ENCODE measurements at places on chromosomes 4 and X.

- DNase-seq, result no peak
These were observed 87.5 kb downstream of the NSUN7 start for GRCh38 chr4:40837094-40837870.

- no peak for DNase-seq
These were observed 26.2 kb downstream of the ZNF827 start for GRCh38 chr4:145912376-145912775.

GRCh38 chrX:154490021-154490413 lies 412 bp downstream of the SLC10A3 start:
- no peak for DNase-seq

DNA sequence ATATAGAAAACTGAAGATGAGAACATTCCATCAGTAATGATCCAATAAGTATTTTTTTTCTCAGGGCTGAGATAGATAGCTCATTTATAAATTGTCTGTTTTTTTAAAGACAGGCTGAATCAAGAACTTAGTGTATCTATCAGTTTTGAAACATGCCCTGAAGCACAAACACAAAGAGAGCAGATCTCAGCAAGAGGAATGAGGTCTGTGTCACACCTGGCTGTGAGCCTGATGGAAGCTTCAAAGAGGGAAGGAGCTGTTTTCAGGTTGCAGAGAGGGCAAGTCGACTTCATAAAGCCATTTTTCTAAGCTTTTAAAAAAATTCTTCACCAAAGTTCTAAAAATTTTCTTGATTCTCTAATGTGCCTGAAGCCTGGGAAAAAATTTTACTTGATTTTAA lies 434.9 kb downstream of the PDGFC start:
- DNase-seq, result peak; percentile 1

DNA sequence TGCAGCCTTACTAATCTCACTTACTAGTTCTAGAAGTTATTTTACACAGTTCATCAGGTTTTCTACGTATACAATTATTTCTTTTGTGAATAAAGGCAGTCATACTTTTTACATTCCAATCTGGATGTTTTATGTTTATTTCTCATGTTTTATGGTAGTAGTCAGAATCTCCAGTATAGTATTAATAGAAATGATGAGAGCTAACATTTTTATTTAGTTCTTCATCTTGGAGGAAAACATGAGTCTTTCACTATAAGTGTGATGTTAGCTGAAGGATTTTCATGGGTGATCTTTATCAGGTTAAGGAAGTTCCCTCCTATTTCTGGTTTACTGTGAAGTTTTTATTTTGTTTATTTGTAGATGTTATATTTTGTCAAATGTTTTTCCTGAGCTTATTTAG lies 256.1 kb upstream of the GIMD1 start:
- no peak for DNase-seq

DNA sequence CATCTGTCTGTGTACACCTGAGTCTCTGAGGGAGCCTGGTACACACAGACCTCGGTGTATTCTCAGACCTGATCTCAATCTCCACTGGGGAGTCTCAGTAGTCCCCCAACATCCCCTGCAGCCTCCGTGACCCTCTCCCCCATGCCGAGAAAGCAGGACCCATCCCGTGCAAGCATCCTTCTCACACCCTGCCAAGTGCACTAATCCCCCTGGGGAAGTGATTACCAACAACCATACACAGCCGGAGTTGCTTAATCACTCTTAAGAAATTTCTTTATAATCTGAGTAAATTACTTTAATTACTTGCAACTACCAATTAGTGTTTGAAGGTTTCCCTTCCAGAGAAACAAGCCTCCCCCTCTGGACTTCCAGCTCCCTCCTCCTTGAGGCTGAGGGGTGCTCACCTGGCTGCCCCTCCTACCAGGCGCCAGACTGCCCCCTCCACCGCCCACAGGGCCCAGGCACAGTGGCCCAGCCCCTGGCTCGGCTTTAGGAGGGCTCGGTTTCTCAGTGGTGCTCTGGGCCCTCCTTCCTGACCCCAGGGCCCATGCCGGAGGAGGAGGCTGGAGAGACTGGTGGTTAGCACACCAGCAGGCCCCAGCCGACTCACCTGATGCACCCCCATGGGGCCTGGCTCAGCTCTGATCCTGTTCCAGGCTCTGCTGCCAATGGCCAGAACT lies 43.8 kb downstream of the PJA1 start:
- no peak for DNase-seq

GRCh38 chr4:3217266-3217665 lies 31.7 kb upstream of the MSANTD1 start:
- DNase-seq, result no peak

GRCh38 chrX:22186165-22186564 lies 86.5 kb upstream of the CBLL2 start:
- DNase-seq, result peak; percentile 49

GRCh38 chr4:76965866-76966579 lies 16.5 kb downstream of the SEPTIN11 start:
- no peak for DNase-seq

- DNase-seq, result no peak
These were observed 315.9 kb downstream of the MAPK10 start for GRCh38 chr4:86043755-86044592.

DNA sequence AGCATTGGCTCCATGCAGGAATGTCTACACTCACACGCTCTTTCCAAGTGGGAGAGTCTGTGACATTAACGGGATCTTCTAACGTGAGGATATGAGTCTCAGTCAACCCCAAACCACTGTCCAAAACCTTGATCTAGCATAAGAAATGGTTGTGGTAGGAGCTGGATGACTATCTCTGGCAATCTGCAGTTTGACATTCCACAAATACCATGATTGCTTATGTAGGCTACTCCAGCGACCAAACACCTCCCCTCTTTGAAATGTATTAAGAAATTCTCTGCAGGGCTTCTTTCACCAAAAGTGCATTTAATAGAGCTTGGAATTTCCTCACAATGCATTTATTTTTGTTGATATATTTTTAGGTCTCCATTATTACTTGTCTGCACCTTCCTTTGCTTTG lies 14.1 kb upstream of the STX18 start:
- DNase-seq, result no peak

DNA sequence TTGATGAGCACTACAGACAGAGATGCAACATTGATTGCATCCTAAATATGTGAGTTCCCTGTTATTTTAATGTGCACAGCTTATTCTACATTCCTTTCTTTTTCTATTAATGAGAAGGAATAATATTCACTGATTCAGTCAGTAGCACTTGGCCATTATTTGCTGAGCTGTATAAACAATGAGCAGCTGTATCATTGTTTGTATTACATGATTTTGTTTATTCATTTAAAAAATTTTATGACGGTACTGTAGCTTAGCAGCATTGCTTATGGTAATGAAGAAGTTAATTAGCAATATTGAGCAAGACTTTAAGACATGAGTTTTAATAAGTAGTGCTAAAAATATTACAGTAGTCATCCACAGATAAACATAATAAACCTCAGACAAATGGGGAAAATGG lies 582.0 kb downstream of the ADGRL3 start:
- DNase-seq, result peak; percentile 67

DNA sequence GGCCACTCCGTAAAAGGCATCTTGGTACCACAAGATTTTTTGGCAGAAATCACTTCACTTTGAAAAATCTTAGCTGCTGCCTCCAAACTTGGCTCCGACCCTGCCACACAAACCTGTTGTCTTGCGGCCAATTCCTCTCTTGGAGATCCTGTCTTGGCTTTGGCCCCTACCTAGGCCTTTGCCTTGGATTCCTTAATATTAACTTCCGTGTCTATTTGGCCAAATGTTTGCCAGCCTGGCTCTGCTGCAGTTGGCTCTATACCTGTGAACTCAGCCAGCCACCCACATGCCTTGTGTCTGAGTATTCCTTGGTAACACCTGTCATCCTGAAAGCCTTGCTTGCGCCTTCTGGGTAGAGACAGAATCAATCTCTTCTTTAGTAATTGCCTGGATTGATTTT lies 12.5 kb downstream of the GRXCR1 start:
- no peak for DNase-seq

GRCh38 chrX:109710181-109710580 lies 22.9 kb downstream of the ACSL4 start:
- DNase-seq, result no peak

GRCh38 chr4:88697141-88697540 lies 488 bp downstream of the NAP1L5 start:
- peak; percentile 6 for DNase-seq

GRCh38 chr4:24624381-24624780 lies 40.0 kb upstream of the DHX15 start:
- DNase-seq, result no peak

DNA sequence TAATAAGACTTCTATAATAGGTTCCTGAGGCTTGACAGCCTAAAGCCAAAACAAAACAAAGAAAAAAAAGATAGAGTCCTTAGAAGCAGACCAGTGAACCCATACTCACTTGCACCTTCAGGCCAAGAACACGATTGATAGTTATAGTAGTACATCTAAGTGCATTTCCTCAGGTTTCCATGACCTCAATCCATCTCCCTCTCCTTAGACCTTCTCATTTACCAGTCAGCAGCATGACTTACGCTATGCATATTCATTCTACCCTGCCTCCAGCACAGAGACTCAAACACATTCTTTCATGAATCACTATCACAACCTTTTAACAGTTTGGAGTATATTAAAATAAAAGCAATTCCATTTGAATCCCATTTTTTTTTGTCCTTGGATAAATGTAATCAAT lies 855.6 kb downstream of the CCSER1 start:
- no peak for DNase-seq

DNA sequence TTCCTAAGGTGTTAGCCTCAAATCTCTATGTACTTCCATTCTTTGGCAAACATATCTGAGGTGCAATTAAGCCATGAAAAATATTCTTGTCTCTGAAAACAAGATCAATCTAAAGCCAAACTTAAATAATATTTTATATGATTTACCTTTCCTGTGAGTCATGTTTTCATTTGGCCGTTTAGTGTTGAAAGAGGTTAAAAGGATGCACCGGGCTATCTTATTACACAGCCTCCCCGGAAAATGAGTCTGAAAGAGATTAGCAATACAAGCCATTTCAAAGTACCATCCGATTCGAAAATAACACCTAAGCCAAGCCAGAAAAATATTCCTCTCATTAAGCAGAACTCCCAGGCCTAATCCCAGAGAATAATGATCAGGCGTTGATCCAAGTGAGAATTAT lies 161.5 kb upstream of the EPHA5 start:
- DNase-seq, result no peak

DNA sequence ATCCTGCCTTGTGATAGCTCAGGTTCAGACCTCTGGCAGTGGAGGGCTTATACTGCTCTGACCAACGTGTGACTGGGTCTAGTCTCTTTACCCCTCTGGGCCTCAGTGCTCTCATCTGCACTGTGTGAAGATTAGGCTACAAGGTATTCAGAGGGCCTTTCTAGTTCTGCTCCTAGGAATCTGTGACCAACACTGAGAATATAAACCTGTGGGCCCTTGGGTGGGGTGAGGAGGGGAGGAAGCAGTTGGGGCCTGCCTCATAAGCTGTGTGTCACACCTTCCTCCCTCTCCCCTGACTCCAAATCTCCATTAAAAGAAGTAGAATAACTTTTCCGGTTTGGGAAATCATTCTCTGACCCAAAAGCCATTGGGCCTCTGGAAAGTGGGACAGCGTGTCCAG lies 66.3 kb upstream of the MSN start:
- no peak for DNase-seq

GRCh38 chr4:147987252-147987651 lies 255.4 kb downstream of the ARHGAP10 start:
- no peak for DNase-seq

GRCh38 chrX:130734713-130735112 lies 168.3 kb downstream of the ENOX2 start:
- no peak for DNase-seq

- DNase-seq, result no peak
These were observed 146.5 kb upstream of the PCDH18 start for GRCh38 chr4:137678796-137679195.

DNA sequence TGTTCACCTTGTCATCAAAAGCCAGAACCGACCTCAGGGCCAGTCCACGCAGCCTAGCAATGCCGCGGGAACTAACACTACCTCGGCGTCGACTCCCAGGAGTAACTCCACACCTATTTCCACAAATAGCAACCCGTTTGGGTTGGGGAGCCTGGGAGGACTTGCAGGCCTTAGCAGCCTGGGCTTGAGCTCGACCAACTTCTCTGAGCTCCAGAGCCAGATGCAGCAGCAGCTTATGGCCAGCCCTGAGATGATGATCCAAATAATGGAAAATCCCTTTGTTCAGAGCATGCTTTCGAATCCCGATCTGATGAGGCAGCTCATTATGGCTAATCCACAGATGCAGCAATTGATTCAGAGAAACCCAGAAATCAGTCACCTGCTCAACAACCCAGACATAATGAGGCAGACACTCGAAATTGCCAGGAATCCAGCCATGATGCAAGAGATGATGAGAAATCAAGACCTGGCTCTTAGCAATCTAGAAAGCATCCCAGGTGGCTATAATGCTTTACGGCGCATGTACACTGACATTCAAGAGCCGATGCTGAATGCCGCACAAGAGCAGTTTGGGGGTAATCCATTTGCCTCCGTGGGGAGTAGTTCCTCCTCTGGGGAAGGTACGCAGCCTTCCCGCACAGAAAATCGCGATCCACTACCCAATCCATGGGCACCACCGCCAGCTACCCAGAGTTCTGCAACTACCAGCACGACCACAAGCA lies 898 bp downstream of the UBQLN2 start:
- DNase-seq, result peak; percentile 50

DNA sequence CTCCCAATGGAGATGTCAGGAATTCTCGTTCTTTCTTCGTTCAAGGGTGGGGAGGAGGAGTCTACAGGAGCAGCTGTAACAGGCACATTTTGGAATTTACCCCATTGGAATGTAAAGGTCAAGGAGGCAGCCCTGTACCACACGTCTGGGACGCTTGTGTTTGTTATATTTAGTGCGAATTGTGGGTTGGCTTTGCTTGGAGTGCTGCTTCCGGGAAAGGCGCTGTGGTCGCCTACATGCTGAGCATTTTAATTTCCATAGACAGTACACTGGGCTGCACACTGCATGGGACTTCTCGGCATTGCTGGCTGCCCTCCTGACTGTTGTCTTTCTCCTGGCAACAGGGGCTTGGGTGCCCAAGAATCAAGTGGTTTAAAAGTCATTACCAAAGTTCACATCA lies 12.8 kb downstream of the GYG2 start:
- no peak for DNase-seq

DNA sequence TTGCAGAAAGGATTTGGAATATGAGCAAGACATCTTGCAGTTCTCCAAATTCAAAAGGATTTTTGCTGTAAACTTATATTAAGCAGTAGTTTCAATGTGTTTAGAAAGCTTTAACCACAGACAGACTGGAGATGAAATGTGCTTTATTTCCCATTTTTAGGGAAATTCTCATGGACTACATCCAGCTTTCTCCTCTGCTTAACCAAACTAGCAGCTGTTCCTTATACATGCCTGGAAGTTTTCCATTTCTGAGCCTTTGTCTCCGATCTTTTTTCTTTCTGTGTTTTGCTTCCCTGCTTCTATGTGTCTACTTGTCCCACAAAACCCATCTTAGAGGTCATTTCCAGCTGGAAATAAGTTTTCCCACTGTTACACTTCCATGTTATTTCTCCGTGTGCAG lies 41.6 kb downstream of the TMA16 start:
- no peak for DNase-seq

DNA sequence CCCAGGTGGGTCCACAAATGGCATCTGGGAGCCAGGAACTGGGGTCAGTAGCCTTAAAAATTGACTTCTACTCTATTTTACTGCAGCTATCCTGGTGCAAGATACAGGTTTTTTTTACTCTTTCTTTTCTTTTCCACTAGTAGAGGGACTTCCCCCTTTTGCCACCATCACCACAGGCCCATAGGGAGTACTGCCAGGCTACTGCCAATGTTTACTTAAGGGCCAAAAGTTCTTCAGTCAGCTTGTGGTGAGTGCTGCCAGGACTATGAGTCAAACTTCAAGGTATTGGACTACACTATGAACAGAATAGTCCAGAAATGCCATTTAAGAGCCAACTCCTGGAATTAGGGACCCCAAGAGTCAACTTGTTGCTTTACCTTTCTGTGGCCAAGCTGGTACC lies 94.7 kb downstream of the EDA2R start:
- DNase-seq, result no peak
